ENCODE measurements at places on chromosomes 13 and 19. TPM values are rescaled to one million over a fixed set of nuclear protein-coding genes. Genes with fewer than 3 reads are reported as not detected.

ZNF701 gene
- total RNA-seq, result 16.6 TPM

GPR18 gene
- not detected for total RNA-seq

C19orf33 gene
- 6.7 TPM for total RNA-seq

SIAH3 gene
- total RNA-seq, result 0.05 TPM

ZNF20 gene
- 1.1 TPM for total RNA-seq

KLK15 gene
- not detected for total RNA-seq

SEMA6B gene
- 16.7 TPM for total RNA-seq

CLDND2 gene
- total RNA-seq, result 1.7 TPM

UBE2L5 gene
- total RNA-seq, result not detected

MPND gene
- 21.0 TPM for total RNA-seq

ZNF66 gene
- total RNA-seq, result 1.4 TPM

WDR18 gene
- total RNA-seq, result 20.7 TPM

TEX29 gene
- not detected for total RNA-seq

TMEM38A gene
- 42.7 TPM for total RNA-seq

All from Right ventricle myocardium inferior (tissue), 1 donor.